Suppressor macrophage (primary cell): ENCODE measurements at places on chromosomes 11 and 22.

DNA sequence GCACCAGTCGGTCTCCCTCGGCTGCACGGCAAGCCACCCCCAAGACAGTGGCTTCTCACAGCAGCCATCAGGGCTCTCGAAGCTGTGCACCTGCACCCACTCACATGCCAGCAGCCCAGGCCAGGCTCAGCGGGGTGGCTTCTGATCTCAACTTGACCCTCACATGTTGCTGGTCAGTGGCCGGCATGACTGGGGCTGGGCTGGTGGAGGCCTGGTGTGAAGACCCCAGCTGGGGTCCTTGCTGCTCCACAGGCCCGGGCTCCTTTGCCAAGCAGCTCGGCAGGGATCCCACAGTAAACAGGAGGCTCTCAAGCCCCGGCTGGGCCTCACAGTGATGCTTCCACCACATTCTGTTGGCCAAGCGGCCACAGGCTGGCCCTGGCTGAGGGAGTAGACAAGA is 128.2 kb downstream of the BRD1 start:
- no peak for DNase-seq

GRCh38 chr22:31846161-31847115 is 92.6 kb downstream of the DEPDC5 start:
- peak; percentile 41 for DNase-seq

DNA sequence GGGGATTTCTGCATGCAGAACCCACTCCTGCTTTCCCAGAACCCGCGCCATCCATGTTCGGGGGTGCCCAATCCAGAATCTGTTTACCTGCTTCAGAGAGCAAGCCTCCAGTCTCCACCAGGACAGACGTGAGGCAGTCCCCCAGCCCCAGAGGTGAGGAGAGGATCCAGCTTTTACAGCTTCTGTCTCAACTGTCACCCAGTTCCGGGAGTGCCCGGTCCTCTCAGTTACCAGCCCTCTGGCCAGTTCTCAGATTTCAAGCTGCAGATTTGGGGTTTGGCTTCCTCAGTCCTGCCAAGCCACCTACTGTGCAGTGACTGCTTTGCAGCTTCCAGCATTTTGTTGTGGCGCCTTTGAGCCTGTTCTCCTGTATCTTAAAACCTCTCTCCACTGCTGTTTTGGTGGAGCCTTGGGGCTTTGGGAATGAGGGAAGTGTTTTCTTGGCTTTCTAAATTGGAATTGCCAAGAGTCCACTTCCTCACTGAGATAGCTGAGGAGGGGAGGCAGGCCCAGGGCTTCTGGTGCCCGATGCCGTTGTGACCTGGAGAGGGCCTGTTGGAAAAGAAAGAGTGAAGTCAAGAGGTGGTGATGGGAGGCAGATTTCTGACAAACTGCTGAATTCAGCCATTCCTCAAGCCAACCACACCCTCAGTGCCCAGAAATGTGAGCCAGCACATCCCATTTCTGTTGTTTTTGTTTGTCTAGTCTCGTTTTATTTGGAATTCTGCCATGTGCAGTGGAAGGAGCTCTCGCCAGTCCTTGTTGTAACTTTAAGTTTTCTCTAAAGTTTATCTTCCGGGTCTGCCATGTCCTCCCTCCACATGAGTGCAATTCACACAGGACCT is 513.4 kb downstream of the TBC1D22A start:
- DNase-seq, result no peak

DNA sequence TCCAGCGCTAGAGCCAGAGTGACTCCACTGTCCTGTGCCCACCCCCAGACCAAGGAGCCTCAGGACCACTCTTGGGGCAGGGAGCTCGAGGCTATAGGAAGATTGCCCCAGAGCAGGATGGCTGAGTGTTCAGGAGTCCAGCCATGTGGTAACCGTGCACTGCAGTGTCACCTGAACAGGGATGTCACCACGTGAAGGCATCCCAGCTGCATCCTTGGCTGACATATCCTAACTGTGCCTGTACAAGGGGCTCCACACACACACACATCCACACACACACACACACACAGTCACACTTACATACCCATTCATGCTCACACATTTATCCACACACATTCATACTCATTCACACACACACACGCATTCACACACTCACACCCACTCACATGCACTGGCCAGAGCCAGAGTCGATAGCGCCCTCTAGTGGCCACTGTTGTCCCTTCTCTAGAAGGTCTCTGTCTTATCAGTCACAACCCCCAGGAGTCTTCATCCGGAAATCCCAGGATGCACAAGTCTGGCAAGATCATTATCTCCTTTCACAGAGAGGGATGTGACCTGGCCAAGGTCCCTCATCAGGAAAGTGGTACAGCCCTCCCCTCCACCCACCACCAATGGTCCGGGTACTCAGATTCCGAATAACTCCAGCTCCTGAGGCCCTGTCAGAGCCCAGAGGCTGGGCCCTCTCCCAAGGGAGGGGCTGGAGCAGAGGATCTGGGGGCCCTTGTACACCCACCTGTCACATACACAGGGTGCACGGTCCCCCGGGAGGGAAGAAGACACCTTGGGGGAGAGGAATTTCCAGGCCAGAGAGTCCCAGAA is 55.1 kb downstream of the IGLL5 start:
- peak; percentile 87 for DNase-seq

GRCh38 chr22:25199731-25200520 is at the start of gene CRYBB3:
Gene CRYBB3 (plus strand): TSS chr22:25199858. CDS start chr22:25201397, 1,539 bp downstream.
- no peak for DNase-seq
